ENCODE measurements at places on chromosomes 16 and 17.

- no peak for DNase-seq
These were observed 70.3 kb downstream of the SDR42E1 start for GRCh38 chr16:81940781-81941560.

- no peak for DNase-seq
These were observed 11.0 kb downstream of the C17orf67 start for GRCh38 chr17:56822725-56823124.

DNA sequence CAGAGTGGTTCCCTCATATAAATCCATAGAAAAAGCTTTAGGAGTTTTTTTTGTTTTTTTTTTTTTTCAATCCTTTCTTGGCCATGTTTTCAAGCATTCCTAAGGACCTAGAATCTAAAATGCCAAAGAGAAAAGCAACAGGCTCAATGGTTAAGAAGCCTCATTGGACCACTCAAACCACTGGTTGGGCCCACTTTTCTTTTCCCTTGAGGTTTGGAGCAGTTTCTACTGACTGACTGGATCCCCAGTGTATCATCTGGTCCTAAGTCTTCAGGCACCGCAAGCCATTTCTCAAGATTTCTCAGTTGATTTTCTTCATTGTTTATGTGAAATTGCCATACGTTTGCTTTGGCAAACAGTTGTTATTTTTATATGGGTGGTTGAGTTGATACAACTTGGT lies 14.4 kb downstream of the METTL9 start:
- DNase-seq: no peak

DNA sequence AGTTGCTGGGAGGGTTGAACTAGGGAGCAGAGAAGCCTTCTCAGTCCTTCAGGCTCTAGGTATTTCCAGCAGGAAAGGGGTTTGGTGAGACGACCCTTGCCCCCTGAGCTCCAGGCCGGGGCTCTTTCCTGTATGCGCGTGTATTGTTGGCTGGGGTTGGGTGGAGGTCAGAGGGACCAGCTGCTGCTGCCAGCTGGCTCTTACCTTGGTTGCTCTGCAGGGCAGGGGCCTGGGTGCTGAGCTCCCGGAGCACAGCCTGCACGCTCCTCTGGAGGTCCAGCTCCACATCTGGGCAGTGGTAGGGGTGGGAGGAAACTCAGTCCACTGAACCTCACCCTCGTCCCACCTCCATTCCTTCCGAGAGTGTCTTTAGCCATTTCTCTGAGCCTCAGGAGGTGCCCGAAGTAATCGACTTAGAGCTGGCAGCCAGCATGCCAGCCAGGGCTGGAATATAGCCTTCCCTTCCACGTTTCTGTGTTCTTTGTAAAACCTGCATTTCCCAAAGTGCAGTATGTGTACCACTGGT lies 28.0 kb downstream of the PIK3R6 start:
- DNase-seq: no peak

GRCh38 chr17:10192461-10192860 lies 5.9 kb downstream of the GAS7 start:
- no peak for DNase-seq

DNA sequence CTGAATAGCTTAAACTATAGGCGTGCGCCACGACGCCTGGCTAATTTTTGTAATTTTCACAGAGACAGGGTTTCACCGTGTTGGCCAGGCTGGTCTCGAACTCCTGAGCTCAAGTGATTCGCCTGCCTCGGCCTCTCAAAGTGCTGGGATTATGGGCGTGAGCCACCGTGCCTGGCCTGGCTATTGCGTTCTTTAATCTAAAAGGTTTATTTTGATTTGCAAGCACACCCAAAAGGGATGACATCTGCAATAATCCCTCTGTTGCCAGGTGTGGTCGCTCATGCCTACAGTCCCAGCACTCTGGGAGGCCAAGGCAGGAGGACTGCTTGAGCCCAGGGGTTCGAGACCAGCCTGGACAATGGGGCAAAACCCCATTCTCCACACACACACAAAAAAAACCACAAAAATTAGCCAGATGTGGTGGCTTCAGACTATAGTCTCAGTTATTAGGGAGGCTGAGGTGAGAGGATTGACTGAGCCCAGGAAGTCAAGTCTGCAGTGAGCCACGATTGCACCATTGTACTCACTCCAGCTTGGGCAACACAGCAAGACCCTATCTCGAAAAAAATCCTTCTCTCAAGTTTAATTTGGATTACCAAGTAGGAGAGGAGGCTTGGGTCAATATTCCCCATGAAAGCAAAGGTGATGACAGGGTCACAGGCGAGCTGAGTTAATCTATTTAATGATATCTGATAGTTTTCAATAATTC lies 144.1 kb downstream of the PARN start:
- no peak for DNase-seq

DNA sequence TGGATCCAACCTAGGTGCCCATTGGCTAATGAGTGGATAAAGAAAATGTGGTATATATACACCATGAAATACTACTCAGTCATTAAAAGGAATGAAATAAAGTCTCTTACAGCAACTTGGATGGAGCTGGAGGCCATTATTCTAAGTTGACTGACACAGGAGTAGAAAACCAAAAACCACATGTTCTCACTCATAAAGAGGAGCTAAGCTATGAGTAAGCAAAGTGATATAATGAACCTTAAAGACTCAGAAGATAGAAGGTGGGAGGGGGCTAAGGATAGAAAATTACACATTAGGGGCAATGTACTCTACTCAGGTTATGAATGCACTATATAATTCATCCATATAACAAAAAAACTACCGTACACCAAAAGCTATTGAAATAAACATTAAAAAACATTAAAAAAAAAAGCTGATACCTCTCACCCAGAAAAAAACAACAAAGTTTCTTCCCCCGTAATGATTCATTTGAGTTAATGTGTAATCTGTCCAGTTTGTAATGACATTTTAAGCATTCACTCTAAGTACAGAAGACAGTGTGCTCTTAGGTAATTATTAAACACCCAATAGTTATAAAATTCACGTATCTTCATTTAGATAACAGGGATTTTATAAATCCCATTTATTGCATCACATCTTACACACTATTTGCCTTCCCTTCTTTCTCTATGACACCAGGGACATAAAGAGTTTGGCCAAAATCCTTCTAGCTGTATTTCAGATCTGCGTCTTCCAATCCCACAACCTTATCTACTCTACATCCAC lies 941.5 kb downstream of the CDH11 start:
- no peak for DNase-seq

GRCh38 chr16:57537581-57538234 lies 1.3 kb upstream of the CCDC102A start:
- DNase-seq: no peak

- no peak for DNase-seq
These were observed 217.3 kb downstream of the RAB11FIP4 start for GRCh38 chr17:31608659-31609254.

DNA sequence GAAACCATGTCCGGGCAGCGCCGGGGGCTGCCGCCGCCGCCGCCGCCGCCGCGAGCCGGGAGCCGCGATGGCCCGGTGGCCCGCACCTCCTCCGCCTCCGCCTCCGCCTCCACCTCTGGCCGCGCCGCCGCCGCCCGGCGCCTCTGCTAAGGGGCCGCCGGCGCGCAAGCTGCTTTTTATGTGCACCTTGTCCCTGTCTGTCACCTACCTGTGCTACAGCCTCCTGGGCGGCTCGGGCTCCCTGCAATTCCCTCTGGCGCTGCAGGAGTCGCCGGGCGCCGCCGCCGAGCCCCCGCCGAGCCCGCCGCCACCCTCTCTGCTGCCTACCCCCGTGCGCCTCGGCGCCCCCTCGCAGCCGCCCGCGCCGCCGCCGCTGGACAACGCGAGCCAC lies 587 bp downstream of the HS3ST4 start:
- DNase-seq: no peak

DNA sequence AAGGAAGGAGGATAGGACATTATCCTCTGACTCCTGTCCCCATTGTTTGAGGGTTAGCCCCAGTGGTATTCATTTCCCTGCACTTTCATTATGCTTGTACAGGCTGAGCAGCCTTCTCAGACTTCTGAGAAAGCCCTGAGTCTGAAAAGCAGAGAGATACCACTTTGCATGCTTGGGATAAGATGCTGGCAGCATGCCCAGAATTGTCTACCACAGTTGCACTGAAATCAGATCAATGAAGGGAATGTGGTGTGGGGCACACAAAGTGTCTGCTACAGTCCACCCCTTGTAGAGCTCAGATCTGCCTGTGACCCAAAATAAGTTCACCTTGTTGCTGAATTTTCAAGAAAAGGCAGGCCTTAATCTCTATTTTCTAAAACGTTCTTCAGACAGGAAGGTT lies 160.6 kb downstream of the CCT6B start:
- no peak for DNase-seq

DNA sequence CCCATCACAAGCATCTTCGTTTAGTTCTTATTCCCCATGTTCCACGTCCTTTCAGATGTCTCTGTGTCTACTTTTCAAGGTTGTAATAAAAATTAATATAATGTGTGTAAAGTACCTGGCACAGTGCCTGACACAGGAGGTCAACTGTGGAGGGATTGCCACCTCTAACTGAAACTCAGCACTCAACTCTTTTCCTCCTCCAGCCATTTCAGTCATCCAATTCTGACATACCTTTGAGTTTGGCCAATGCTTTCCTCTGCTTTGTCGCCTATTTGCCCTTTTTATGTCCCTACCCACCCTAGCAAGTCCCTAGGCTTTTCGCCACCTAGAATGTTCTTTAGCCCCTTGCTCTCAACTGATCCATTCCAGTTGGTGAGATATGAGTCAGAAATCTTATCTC lies 1.6 kb downstream of the UBE2Z start:
- no peak for DNase-seq

GRCh38 chr16:28139530-28139929 lies 72.2 kb downstream of the XPO6 start:
- DNase-seq: no peak

DNA sequence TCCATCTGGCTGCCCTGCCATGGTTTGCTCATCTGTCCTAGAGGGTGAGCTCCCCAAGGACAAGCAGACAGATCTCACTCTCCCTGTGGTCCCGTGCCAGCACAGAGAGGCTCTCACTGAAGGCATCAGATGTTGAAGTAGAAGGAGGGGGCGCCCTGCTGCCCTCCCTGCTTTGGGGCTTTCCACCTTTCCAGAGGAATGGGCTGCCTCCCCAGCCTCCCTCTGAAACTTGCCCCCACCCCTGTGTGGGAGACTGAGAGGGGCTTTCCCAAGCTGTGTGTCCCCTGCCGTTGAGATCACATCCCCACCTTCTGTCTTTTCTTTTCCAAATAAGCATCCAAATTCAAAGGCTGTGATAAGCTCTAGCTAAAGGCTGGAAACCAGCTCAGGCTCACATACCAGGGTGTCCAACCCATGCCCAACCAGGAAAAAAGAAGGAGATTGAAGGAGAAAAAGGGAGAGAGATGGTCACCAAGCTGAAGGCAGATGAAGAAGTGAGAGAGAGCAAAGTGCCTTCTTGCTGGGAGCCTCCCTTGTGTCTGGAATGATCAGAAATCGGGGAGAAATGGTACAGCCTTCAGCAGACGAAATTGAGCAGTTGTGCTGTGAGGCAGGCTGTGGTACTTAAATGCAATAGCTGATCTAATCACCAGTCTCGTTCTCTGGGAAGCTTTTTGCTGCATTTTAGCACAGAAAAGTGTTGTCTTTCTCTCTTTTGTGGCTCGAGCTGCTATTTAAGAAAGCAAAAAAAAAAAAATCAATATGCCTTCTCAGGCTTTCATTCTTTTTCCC lies 145.9 kb upstream of the LHX1 start:
- DNase-seq: no peak

DNA sequence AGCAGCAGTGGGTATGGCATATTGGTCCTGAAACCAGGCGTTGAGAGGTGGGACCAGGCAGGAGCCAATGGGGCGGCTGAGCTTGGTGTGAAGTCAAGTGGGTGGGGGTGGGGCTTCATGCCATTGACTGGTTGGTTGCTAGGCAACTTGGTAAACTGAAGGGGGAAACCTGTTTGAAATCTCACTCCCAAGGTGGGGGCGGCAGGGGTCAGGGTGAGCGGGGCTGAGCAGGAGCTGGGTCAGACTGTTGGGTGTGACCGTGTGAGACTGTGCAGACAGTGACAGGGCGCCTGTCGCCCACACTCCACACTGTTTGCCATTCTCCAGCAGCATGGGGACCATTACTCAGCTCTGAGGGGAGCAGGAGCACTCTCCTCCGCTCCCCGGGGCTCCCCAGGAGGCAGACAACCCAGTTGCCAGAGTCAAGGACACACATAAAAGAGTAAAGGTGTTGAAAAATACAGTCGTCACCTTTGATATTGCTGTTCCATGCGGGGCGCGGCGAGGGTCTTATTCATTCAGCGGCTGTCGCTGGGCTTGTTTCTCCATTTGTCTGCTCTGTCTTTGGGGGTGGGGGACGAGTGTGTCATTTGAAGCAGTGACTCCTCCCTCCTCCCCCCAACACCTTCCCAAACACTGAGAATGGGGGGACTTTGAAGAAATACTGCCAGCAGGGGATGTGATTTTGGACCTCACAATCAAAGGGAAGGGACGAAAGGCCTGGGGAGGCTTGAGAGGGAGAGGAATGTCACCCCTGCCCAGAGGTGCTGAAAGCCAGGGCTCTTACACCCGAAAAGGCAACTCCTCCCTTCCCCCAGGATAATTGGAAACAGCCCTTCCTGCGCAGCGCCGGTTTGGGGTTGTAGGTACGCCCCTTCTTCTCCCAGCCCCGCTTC lies 1.2 kb upstream of the EFNB3 start:
- no peak for DNase-seq

- DNase-seq: no peak
These were observed 13.6 kb downstream of the USP36 start for GRCh38 chr17:78826836-78827509.

- no peak for DNase-seq
These were observed 12.2 kb downstream of the WFIKKN2 start for GRCh38 chr17:50847566-50847965.

DNA sequence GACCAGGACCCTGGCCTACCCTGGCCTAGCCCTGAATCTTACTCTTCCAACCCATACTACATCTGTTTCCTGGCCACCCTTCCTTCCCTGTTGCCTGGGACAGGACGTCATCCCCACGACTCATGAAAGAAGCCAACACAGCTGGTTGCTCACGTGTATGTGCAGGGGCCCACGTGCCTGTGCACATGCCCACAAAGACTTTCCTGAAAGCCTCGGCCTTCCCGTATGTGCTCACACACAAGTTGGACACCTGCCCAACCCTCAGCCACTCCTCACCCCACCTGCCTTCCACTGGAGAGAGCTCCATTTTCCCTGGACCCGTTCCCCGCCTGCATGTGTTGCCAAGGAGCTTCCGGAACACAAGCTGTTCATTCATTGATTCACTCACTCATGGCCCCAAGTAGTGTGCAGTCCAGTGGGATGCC lies 7.0 kb downstream of the PLXDC1 start:
- DNase-seq: no peak
